ENCODE measurements at places on chromosomes 13 and 19.
A peak's percentile ranks its signal among the peaks of the same experiment; 100 is the strongest.

- no peaks in the 10 kb centered on the region for H3K36me3 ChIP-seq
- no peak for DNase-seq
- peak overlapping the region; percentile 61 for H3K4me3 ChIP-seq
- no peak overlapping the region for H3K27ac ChIP-seq
- peaks cover 11% of the 10 kb centered on the region for H3K27me3 ChIP-seq
These were observed 29.1 kb downstream of the VAV1 start for GRCh38 chr19:6801485-6802086.

- H3K4me1 ChIP-seq: peaks cover 7% of the 10 kb centered on the region
- no peaks in the 10 kb centered on the region for H3K27me3 ChIP-seq
- no peak overlapping the region for H3K27ac ChIP-seq
These were observed 117.2 kb upstream of the ARGLU1 start for GRCh38 chr13:106685143-106685542.

DNA sequence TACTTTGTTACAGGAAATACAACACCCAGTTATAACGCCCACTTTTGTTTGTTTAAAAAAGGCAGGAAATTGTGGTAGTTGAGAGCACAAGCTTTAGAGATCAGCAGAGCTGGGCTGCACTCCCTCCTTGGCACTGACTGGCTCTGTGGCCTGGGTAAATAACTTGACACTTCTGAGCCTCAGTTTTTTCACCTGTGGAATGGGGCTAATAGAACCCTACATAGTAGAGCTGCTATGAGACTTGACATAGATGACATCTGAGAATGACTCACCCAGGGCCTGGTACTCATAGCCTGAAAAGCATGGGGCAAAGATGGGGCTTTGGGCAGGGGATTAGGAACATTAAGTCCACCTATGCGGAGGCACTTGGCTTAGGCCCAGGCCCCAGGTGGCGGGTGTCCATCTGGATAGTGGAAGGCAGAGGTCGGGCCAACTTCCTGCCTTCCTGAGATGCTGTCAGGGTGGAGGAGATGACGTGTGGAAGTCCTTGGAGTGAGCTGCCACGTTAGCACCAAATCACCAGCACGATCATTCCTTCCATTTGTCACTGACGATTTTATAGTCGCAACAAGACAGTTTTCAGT is 159.1 kb downstream of the KATNAL1 start:
- DNase-seq: no peak
- H3K27me3 ChIP-seq: peaks cover 2% of the 10 kb centered on the region
- H3K36me3 ChIP-seq: 0 out of 2 replicates have a peak, but pooled peaks cover 3% of the 10 kb centered on the region
- peaks cover 9% of the 10 kb centered on the region for H3K4me1 ChIP-seq
- no peak overlapping the region for H3K27ac ChIP-seq

GRCh38 chr13:48233046-48233888 is at the start of gene ITM2B:
Gene ITM2B (plus strand): TSS chr13:48233206. CDS start chr13:48233361, 155 bp downstream.
- H3K4me1 ChIP-seq: peaks cover 47% of the 10 kb centered on the region
- peak within 1 kb of the TSS; percentile 87 for H3K27ac ChIP-seq
- H3K36me3 ChIP-seq: no peaks in the 10 kb centered on the region
- H3K4me3 ChIP-seq: peak within 1 kb of the TSS; percentile 96
- peak; percentile 37 for DNase-seq
- peaks cover 13% of the 10 kb centered on the region for H3K27me3 ChIP-seq

GRCh38 chr13:70203661-70204229 is 95.5 kb upstream of the KLHL1 start:
- no peaks in the 10 kb centered on the region for H3K4me1 ChIP-seq
- no peaks in the 10 kb centered on the region for H3K36me3 ChIP-seq
- no peak for DNase-seq
- H3K4me3 ChIP-seq: no peak overlapping the region
- no peaks in the 10 kb centered on the region for H3K27me3 ChIP-seq

DNA sequence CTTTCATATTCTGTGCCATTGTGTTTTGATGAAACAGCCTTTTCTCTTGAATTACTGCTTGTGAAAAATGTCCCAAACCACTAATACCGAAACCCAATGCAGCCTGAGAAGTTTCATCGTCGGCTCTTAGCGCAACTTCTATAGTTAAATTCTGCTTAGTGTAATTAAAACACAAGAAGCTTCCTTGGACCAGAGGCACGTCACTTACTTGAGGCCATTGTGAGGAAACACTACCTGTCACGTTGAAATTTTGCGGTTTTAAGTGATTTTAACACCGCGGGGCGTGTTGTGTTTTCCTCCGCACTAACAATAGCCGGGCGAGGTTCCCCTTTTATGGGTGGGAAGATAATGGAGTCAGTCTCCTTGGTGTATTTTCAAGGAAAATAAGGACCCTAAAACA is 70.9 kb downstream of the GGACT start:
- DNase-seq: no peak
- H3K36me3 ChIP-seq: 0 out of 2 replicates have a peak, but pooled peaks cover under 1% of the 10 kb centered on the region
- H3K27ac ChIP-seq: no peak overlapping the region
- peaks cover 21% of the 10 kb centered on the region for H3K4me1 ChIP-seq
- H3K4me3 ChIP-seq: no peak overlapping the region

DNA sequence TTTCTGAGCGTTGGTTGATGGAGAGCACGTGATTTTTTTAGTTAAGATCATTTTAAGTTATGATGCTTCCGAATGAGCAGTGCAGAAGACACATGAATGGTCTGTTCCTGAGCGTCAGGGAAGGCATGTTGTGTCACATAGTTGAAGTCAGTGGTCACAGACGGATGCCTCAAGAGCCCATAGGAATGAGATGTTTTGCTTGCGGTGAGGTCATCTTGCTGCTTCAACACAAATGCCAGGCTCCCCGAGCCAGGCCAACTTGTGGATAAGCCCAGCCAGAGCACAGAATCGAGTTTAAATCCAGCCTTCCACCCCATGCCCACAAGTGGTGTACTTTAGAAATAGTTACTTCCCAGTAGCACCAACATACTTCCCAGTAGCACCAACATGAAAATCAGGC is 5.4 kb downstream of the UPF3A start:
- peaks cover 37% of the 10 kb centered on the region for H3K4me1 ChIP-seq
- H3K27ac ChIP-seq: peak overlapping the region; percentile 56
- peak; percentile 38 for DNase-seq
- peaks cover 74% of the 10 kb centered on the region for H3K36me3 ChIP-seq
- no peaks in the 10 kb centered on the region for H3K27me3 ChIP-seq

GRCh38 chr13:79547211-79548195 is 66.5 kb downstream of the NDFIP2 start:
- no peak for DNase-seq
- peaks cover under 1% of the 10 kb centered on the region for H3K36me3 ChIP-seq
- H3K4me1 ChIP-seq: peaks cover 13% of the 10 kb centered on the region

GRCh38 chr13:59680429-59681024 is 483.2 kb downstream of the DIAPH3 start:
- no peak overlapping the region for H3K27ac ChIP-seq
- peak; percentile 26 for DNase-seq
- peaks cover 2% of the 10 kb centered on the region for H3K27me3 ChIP-seq
- no peaks in the 10 kb centered on the region for H3K36me3 ChIP-seq

DNA sequence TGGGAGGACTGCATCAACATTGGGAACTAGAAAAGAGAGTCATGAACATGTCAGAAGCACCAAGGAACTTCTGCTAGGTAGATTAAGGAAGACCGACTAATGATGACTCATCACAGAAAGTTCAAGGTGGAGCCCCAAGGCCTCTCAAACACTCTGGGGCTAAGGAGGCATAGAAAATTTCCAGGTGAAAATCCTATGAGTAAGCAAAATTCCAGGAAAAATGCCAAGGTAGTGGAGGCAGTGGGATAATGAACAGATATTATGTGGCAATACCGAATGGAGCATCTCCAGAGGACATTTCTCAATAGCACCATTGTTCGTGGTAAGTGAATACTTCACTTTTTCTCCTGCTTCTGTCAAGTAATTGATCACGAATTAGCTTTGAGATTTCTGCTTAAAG is 336.5 kb downstream of the MZT1 start:
- no peaks in the 10 kb centered on the region for H3K27me3 ChIP-seq
- no peak overlapping the region for H3K27ac ChIP-seq
- no peak overlapping the region for H3K4me3 ChIP-seq
- no peaks in the 10 kb centered on the region for H3K4me1 ChIP-seq

DNA sequence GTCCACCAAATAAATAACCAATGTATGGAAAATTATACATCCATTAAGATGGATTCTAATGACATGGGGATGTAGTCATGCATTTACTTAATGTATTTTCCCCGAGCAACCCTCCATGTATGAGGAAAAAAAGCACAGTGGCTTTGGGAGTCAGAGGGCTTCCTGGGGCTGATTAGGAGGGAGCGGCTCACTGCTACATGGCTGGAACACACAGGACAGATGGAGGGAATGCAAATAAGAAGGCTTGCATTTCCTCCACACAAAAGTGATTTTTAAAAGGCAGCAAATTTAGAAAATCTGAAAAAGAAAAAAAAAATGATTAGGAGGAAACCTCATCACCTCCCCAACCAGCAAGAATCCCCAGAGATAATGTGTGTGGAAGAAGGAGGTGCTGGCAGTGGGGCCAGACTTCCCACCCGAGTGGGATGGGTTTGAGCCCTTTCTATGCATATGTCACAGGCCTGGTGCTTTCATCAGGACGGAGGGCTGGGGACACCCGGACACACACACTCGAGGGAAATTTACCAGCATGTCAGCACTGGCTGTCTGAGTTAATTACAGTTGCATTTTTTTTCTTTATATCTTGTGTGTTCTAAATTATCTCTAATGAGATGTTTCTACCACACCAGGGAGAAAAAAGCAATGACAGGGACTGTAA is 118.9 kb downstream of the USP12 start:
- no peak for DNase-seq
- peaks cover 3% of the 10 kb centered on the region for H3K27me3 ChIP-seq
- no peak overlapping the region for H3K4me3 ChIP-seq
- no peak overlapping the region for H3K27ac ChIP-seq
- peaks cover 10% of the 10 kb centered on the region for H3K36me3 ChIP-seq
- H3K4me1 ChIP-seq: peaks cover 31% of the 10 kb centered on the region

DNA sequence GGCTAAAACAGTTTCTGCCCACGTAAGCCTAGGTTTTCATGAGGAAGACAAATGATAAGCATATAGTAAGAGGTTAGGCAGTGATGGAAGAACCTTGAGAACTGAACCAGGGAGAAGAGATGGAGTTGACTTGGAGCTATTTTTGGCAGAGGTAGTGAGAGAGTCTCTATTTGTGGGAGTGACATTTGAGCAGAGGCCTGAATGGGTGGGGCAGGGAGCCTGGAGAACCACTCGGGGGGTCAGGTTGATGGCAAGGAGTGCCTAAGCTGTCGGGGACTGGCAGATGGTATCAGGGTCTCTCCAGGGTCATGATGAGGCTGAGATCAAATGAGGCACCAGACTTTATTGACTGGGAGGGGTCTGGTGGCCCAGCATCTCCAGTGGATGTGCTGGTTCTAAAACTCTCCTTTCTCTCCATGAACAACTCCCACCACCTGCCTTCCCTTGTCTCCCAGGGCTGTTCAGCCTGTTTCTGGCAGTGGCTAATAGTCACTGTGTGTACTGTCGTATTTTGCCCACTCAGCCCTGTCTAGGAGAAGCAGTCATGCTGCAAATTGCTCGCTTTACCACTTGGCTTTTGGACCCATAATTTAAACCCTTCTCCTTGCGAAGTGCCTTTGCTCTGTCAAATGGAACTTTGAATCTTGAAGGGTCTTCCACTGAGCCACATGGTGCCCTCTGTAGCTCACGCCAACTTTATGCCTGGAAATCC is 3.6 kb downstream of the MAU2 start:
- H3K27me3 ChIP-seq: no peaks in the 10 kb centered on the region
- peak overlapping the region; percentile 12 for H3K27ac ChIP-seq
- H3K4me1 ChIP-seq: peaks cover 45% of the 10 kb centered on the region
- peaks cover 32% of the 10 kb centered on the region for H3K36me3 ChIP-seq

DNA sequence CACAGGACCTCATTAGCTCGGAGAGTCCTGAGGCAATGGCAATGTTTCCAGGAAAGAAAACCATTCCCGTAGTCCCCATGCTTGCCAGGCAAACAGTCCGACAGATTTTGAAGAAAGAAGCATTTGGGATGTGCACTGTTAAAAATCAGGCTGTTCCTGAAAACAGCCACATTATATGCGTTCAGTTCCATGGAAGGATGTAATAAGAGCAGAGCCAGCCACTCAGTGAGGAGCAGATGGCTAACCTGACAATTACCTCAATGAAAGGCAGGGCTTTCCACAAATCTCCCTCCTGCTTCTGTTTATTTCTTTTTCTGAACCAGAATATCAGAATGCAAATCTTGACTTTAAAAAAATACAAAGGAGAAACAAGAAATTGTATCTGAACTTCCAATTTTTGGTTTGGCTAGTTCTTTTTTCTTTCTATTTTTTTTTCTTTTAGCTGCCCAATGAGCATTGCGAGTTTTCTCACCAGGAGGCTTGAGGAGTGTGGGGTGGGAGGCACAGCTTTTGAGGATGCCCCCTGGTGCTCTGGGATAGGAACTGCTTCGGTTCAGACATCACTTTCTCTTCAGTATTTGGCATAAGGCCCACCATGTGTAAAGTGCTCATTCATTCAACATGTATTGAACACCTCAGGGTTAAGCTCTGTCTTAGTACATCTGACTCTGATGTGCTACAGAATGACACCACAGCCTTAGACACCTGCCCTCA is 124.2 kb downstream of the TBC1D4 start:
- peak overlapping the region; percentile 55 for H3K27ac ChIP-seq
- H3K4me3 ChIP-seq: no peak overlapping the region
- H3K27me3 ChIP-seq: no peaks in the 10 kb centered on the region
- DNase-seq: peak; percentile 42
- peaks cover 15% of the 10 kb centered on the region for H3K36me3 ChIP-seq

DNA sequence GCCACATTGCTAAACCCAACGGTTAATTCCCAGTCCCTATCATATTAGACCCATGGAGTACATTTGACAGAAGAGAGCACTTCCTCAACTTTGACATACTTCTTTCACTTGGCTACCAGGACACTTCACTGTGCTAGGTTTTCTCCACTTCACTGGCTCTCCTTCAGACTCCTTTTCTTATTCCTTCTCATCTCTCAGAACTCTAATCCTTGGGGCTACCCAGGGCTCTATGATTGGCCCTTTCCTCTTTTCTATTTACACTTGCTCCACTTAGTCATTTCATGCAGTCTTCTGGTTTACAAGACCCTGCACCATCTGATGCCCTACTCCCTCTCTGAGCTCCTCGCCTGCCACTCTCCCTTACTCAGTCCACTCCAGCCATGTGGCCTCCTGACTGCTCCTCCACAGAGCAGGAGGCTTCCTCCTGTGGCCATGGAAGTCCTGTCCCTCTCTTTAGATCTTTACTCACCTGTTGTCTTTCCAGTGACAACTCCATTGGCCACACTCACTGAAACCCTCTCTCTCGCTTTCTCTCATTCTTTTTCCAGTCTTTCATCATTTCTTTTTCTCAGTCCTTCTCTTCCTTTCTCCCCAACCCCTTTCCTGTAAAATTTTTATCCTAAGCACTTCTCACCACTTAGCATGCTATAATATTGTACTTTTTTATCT is 90.4 kb downstream of the TBC1D4 start:
- no peaks in the 10 kb centered on the region for H3K27me3 ChIP-seq
- H3K27ac ChIP-seq: no peak overlapping the region
- H3K4me1 ChIP-seq: peaks cover 12% of the 10 kb centered on the region

Measured in HFFc6 (cell line).